ENCODE measurements at places on chromosomes 13 and 19. TPM values are rescaled to one million over a fixed set of nuclear protein-coding genes. Genes with fewer than 3 reads are reported as not detected.

Gene ZNF284
- 0.66 TPM for total RNA-seq

Gene APC2
- 0.04 TPM for total RNA-seq

Gene ZNF888
- 0.32 TPM for total RNA-seq

DNA sequence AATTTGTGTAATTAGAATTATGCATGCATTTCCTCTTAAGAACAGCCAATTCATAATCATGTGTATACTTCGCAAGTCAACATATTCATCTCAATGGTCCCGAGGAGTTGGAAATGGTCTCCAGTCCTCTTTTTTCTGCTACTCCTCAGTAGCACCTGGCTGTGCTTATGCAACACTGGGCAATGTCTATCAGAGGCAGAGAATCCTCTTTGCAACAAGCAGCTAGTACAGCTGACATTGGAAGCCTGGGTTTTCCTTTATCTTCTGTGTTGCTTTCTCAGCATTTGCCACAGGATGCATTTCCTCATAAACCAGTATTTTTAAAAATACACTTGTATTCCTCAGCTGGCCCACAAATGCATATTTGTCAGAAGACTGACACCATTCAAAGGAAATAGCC lies 405.3 kb upstream of the GPC6 start:
- H3K4me1 ChIP-seq, result no peaks in the 10 kb centered on the region
- DNase-seq, result no peak
- no peak overlapping the region for H3K4me3 ChIP-seq
- no peaks in the 10 kb centered on the region for H3K36me3 ChIP-seq
- no peaks in the 10 kb centered on the region for H3K27me3 ChIP-seq

- no peaks in the 10 kb centered on the region for H3K27me3 ChIP-seq
- no peak overlapping the region for H3K27ac ChIP-seq
- H3K4me1 ChIP-seq, result no peaks in the 10 kb centered on the region
- no peak for DNase-seq
These were observed 10.0 kb upstream of the C19orf33 start for GRCh38 chr19:38294090-38294489.

DNA sequence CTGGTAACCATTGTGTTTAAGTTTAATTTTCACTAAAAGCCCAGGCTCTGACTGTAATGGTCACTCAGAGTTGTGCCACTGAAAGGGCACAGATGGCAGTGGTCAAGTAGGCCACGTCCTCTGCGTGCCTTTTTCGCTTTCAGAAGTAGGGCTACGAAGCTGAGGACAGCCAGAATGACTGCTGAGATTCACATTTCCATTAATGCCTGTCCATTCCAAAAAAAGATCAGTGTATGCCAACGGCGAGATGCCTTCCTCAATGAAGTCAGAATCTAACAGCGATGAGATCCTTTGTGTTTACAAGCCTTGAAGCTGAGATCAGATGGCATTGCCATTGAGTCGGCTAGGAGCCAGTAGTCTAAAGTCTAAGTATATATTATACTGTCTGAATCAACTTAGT lies 311.3 kb downstream of the FGF14 start:
- H3K27ac ChIP-seq, result peak overlapping the region; percentile 53
- no peak overlapping the region for H3K4me3 ChIP-seq
- H3K4me1 ChIP-seq, result no peaks in the 10 kb centered on the region
- H3K27me3 ChIP-seq, result no peaks in the 10 kb centered on the region
- DNase-seq, result no peak
- no peaks in the 10 kb centered on the region for H3K36me3 ChIP-seq

DNA sequence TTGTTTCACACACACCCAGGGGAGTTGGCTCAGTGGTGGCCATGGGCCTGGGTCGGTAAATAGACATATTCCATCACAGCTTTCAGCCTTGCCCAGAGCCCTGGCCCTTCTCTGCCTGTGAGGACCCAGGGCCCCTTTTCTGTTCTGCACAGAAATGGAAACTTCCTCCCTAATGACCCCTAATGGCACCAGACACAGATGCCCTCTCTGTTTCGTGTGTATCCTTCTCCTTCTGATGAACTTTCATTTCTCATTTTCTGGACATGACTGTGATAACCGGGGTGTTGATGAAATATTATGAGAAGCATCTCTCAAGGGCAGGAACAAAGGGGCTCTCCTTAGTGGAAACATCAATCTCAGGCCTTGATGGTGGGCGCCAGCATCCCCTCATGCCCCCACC lies 12.8 kb downstream of the LILRA1 start:
- H3K27me3 ChIP-seq, result peaks cover 5% of the 10 kb centered on the region
- no peak overlapping the region for H3K27ac ChIP-seq
- DNase-seq, result no peak
- no peaks in the 10 kb centered on the region for H3K4me1 ChIP-seq
- H3K4me3 ChIP-seq, result no peak overlapping the region
- H3K36me3 ChIP-seq, result no peaks in the 10 kb centered on the region

DNA sequence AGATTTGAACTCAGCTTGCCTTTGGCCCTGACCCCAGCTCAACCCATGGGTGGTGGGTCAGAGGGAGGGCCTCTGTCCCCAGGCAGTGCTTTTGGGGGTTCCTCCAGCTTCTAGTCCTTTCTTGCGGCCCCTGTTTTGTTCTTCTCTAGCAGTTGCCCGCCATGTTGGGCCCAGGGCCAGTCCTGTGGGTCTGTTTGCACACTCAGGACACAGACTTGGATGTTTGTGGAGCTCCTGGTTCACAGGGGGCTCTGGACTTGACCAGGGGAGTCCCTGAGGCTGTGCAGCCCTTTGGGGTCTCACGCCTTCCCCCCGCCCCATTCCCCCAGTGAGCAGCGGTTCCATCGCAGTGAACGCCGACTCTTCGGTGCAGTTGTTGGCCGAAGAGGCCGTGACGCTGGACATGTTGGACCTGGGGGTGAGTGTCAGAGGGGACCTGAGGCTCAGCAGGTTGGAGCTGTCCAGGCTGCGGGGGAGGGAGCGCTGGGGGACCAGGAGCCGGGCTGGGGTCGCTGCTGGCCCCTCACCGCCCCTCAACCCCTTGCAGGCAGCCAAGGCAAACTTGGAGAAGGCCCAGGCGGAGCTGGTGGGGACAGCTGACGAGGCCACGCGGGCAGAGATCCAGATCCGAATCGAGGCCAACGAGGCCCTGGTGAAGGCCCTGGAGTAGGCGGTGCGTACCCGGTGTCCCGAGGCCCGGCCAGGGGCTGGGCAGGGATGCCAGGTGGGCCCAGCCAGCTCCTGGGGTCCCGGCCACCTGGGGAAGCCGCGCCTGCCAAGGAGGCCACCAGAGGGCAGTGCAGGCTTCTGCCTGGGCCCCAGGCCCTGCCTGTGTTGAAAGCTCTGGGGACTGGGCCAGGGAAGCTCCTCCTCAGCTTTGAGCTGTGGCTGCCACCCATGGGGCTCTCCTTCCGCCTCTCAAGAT lies 2.5 kb downstream of the ATP5F1D start:
- peak overlapping the region; percentile 99 for H3K27ac ChIP-seq
- H3K36me3 ChIP-seq, result no peaks in the 10 kb centered on the region
- peak; percentile 97 for DNase-seq
- H3K4me3 ChIP-seq, result peak overlapping the region; percentile 75
- H3K27me3 ChIP-seq, result no peaks in the 10 kb centered on the region

All from psoas muscle (tissue), 8 donors.